ENCODE measurements at places on chromosomes 4 and X.

- DNase-seq = no peak
These were observed 48.6 kb downstream of the ACOX3 start for GRCh38 chr4:8391972-8392371.

DNA sequence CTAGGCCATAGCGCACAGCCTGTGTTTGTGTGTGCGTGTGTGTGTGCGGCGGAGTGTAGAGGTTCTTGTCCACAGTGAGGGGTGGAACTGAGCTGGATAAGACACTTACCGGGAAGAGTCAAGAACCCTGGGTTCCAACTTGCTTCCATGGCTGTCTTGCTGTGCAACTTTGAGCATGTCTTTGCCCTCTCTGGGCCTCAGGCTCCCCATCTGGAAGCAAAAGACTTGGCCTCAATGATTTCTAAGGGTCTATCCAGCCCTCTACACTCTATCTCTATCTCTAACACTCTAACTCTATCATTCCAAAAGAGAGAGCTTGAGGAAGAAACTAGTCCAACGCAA, 121.3 kb upstream of the PJA1 start:
- no peak for DNase-seq

- DNase-seq = no peak
These were observed 11.5 kb downstream of the ETNPPL start for GRCh38 chr4:108751321-108751720.

- no peak for DNase-seq
These were observed 263.2 kb upstream of the EDNRA start for GRCh38 chr4:147217655-147218054.

GRCh38 chrX:70973221-70973620, 42.3 kb upstream of the SLC7A3 start:
- no peak for DNase-seq

- DNase-seq = no peak
These were observed 40.8 kb downstream of the XK start for GRCh38 chrX:37726346-37726745.

DNA sequence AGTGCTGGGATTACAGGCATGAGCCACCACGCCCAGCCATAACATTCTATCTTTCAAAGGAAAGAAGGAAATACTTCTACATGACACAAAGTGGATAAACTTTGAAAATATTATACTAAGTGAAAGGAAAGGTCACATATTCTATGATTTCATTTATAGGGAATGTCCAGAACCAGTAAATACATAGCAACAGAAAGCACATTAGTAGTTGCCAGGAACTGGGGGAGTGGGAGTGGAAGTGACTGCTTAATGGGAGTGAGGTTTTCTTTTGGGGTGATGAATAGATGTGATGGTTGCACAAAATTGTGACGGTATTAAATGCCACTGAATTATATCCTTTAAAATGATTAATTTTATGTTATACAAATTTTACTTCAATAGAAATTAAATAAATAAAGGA, 95.7 kb upstream of the IL15 start:
- no peak for DNase-seq

DNA sequence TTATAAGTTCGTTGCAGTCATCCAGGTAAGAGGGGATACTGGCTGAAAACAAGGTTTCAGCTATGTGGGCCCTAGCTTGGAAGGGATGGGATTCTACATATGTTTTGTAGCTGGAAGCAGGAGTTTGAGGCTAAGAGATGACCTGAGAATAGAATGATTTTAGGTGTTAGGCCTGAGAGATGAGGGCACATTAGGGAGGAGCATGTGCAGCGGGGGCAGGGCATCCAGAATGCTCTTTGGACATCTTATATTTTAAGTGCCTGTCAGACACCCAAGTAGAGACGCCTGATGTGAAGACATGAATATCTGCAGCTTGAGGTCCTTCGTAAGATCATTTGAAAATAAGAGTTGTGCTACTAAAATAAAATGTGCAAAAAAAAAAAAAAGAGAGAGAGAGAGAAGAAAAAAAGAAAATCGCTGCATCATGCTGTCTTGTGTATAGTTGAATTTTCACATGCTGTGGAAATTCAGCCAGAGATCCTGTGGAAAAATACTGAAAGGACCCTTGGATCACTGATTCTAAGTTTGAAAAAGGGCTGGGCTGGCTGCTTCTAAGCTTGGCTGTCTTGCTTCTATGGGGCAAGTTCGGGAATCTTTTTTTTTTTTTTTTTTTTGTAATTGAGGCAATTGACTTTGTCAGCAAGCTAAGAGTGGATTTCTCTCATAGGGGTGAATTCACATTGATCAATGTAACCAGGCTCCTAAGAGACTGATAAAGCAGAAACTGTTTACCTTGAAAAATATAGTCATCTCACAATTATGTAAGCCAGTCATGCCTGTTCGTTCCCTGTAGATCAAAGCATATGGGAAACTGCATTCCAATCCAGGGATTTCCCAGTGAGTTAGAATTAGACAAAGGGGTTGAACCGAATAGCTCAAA, 341.0 kb upstream of the GATB start:
- DNase-seq = no peak

DNA sequence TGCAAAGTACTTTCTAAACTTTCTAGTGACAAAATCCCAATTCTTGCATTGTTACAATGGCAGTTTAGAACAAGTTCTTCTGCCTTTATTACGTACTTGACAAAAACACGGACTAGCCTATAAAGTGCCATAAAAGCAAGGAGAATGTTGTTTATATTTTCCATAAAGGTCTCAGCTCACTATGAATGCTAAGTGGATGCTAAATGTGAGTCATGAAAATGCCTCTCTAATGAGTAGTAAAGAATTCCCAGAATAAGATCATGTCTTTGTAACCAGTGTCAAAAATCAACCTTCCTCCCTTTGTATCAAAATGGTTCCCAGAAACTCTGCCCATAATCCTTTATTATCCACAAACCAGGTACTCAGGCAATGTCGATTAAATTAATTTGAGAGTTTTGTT, 539.8 kb upstream of the SLIT2 start:
- DNase-seq = no peak

GRCh38 chrX:21766101-21766500, 8.2 kb upstream of the SMPX start:
- DNase-seq = no peak

- no peak for DNase-seq
These were observed 262.8 kb downstream of the PRDM5 start for GRCh38 chr4:120659616-120660170.

DNA sequence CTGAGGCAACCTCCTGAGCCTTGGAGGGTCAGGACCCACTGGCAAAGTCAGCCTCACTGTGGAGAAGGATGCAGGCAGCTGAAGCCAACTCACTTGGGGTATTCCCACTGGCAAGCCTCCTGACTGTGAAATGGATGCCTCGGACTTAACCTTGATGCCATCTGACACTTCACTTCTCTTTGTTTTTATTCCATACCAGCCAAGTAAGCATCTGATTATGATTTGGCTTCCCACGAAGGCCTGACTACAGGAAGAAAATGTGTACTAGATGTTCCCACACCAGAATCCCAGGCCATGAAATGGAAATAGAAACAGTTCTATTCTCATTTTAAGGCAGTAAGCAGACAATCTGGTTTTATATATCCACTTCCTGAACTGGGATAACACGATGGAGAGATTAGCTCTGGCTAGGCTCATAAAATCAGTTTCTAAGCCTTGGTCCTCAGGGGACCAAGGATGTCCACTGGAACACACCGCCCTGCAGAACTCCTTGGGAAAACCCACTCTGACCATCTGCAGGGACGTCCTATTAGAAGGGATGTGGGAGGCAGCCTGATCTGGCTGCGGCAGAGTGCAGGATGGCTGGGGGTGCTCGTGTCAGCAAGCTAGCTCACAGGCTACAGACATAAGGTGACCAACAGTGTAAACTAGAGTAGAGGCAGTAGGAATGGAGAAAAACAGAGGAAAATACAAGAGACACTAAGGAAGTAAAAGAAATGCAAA, 89.3 kb downstream of the TSPAN5 start:
- DNase-seq = no peak

DNA sequence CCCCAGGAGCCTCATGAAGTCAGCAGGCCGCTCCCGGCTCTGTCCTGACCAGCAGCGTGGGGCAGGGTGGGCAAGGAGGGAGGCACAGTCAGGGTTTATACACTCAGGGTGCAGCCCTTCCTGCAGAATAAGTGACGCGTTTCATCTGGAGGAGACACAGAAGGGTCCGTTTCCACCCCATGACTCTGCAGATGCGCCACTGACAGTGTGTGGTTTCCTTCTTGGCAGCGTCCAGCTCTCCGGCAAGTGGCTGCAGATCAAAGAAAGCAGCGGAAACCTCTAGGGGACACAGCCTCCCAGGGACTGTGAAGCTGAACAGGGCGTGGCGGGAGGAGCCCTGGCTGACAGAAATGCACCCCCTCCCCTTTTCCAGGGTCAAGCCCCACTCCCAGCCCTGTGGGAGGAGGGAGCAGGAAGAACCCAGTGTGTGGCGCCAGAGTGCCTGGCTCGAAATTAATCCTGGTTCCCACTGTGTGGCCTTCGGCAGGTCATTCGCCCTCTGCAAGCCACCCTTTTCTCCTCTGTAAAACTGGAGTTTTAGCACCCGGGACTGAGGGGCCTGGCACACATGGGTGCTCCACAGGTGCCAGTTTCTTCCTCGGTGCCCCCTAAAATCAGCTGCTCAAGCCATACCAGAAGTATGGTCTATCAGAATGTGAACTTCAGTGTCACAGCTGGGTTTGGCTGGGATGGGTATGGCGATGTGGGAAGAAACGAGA, 17.3 kb upstream of the TBC1D14 start:
- no peak for DNase-seq

DNA sequence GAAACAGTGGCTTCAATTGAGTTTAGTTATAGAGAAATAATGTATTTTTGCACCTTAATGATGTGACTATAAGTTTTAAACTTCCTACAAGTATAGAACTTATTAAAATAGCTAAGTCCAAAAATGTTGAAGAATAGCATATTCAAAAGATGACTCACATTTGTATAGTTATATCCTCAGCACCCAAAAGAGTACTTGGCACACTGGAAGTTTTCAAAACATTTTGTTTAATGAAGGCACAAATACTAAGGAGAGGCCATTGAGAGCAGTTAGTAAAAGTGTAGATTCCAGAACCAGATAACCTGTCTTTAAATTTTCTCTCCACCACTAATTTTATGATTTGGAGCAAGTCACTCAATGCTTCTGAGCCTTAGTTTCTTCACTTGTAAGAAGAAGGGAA, 226.9 kb upstream of the MID1 start:
- no peak for DNase-seq

DNA sequence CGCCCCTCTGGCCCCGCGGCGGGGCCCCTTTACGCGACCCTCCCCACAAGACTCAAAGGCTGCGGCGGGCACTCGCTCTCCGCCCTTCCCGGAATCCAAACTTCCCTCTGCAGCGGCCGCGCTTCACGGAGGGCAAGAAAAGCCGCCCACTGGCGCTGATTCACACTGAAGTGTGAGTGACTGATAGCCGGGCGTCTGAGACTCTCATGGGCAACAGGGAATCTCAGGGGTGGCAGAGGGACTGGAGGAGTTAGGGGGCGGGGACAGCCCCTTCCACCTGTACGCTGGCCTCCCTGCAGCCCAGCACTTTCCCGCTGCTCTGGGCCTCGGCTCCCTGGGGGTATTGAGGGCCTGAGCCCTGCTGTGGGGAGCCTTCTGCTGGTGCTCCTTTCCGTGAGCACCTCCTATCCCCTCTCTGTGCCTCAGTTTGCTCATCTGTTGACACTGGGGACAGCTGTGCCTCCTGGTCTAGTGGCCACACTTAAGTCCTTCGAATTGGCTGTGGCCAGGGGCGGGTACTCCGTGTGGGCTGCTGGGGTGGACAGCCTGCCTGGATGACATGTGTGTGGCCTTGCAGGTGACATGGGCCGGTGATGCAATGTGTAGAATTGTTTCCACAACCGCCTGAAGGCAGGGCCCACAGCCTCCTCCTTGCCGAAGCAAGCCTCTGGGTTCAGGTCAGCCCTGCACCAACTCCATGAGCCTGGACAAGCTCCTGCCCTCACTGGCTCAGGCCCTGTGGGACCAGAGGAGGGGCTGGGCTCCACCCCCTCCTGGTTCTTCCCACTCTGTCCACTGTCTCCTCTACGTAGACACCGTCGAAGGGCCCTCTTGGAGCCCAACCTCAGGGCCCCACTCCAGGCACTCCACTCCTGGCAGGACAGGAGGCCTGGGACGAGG, 951 bp downstream of the SH3BP2 start:
- no peak for DNase-seq

- no peak for DNase-seq
These were observed 8.7 kb downstream of the GASK1B start for GRCh38 chr4:158163941-158164767.

DNA sequence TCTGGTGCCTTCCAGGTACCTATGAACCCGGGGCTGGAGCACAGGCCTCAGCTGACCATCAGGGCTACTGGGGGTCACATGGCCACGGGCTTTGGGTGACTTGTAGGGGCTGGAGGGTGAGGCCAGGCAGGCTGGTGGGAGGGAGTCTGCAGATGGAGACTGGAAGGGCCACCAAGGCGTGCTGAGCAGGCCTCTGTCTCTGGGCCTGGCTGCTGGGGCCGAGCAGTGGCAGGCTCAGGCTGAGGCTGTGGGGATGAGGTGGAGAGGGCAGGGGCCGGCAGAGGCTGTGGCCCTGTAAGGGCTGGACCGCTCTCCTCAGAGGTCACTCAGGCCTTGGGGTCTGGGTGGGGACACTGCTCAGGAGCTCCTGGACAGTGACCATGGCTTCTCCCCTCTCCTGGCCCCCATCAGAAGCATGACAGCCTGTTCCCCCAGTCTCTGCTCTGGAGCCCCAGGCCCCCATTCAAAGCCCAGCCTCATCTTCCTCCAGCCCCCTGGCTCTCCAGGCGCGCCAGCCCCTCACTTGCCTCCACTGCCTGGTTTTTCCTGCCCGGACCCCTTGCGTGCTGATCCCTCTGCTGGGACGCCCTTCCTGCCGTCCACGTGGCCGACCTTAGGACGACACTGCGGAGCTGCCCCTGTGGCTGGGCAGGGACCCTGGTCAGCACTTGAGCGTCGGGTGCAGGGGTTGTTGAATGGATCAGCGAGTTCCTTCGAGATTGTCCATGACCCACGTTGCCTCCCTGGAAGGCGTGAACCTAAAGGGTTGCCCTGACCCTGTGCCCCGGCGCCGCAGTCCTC, 11.1 kb upstream of the NAT8L start:
- DNase-seq = no peak

- no peak for DNase-seq
These were observed 14.6 kb downstream of the PSAPL1 start for GRCh38 chr4:7419961-7420660.

DNA sequence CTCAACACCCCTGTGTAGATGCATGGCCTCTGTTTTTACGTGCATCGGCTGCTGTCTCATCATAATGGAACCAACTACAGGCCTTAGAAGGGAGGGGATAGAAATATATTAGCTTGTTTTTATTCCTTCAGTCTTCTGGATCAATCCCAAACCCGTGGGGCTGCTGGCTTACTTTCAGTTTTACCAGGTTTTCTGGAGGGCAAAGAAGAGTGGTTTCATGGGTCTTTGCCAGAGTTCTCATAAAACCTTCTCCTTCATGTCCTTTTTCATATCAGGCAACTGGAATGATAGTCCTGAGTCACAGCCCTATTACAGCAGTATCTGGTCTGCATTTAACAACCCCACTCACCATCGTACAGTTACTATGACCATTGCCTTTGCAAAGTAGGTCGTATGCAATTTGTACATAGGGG, 34.6 kb downstream of the PPP2R2C start:
- no peak for DNase-seq

All from NCI-H187 treated with DMSO at 0.1 percent for 48 hours (cell line).